Uterus (tissue), 4 donors: ENCODE measurements at places on chromosomes 4 and X. TPM values are rescaled to one million over a fixed set of nuclear protein-coding genes. Genes with fewer than 3 reads are reported as not detected.

The SH3RF1 gene
- total RNA-seq = 41.2 TPM

The BEX5 gene
- total RNA-seq = 3.8 TPM

DNA sequence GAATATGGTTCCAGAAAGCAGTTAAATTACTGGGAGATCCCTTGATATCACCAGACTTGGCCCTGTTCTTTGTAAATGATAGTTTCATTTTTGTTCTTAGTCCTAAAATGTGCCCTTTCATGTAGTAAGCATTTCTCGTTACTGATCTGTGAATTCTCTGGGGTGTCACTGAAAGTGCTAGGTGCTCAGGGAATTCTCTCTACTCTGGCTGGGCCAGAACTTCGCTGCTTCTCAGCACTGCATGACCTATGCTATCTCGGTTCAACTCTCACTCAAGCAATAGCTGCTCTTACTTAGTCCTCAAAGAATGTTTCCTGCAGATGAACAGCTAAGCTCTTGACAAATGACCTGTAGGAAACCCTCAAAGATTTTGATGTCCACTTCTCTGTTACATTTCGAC lies 1144.3 kb downstream of the ADGRL3 start:
- no peaks in the 10 kb centered on the region for H3K36me3 ChIP-seq
- H3K4me3 ChIP-seq = no peak overlapping the region
- H3K4me1 ChIP-seq = no peaks in the 10 kb centered on the region
- H3K27me3 ChIP-seq = no peaks in the 10 kb centered on the region
- no peak for DNase-seq

GRCh38 chr4:150906987-150907633 lies 108.0 kb downstream of the LRBA start:
- no peak overlapping the region for H3K4me3 ChIP-seq
- H3K36me3 ChIP-seq = no peaks in the 10 kb centered on the region
- no peak overlapping the region for H3K27ac ChIP-seq

DNA sequence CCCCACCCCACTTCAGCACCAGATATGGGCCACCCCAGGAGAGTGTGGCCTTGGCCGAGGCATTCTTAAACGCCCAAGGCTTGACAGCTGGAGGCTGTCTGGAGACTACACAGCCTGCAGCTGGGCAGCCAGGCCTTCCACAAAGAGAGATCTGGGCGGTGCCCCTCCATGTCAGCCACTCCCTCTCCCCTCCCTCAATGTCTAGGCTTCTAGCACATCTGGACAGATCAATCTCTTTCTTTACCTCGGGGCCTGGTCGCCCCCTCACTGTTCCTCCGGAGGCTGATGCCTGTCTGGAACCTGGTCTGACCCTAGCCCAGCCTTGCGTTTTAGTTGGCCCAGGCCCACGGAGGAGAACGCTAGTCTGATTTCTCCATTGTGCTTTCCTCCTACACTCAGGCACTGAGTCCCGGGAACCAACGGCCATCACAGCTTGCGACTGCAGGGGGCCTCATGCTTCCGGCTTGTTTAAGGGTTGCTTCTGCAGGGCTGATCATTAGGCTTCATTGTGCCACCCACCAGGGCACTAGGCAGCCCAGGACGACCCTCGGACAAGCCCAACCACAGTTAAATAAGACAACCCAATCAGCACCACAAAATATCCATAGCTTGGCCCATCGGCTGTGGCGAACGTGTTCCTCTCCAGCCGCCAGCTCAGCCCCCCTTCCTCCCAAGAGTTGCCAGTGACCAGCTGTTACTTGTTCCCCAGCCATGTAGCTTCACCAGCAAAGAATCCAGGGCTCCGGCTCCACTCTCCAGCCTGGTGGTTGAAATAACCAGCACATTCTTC lies 200.6 kb downstream of the BCOR start:
- H3K36me3 ChIP-seq = no peaks in the 10 kb centered on the region
- H3K4me3 ChIP-seq = no peak overlapping the region
- H3K4me1 ChIP-seq = no peaks in the 10 kb centered on the region
- no peak overlapping the region for H3K27ac ChIP-seq
- H3K27me3 ChIP-seq = no peaks in the 10 kb centered on the region
- DNase-seq = peak; percentile 28

DNA sequence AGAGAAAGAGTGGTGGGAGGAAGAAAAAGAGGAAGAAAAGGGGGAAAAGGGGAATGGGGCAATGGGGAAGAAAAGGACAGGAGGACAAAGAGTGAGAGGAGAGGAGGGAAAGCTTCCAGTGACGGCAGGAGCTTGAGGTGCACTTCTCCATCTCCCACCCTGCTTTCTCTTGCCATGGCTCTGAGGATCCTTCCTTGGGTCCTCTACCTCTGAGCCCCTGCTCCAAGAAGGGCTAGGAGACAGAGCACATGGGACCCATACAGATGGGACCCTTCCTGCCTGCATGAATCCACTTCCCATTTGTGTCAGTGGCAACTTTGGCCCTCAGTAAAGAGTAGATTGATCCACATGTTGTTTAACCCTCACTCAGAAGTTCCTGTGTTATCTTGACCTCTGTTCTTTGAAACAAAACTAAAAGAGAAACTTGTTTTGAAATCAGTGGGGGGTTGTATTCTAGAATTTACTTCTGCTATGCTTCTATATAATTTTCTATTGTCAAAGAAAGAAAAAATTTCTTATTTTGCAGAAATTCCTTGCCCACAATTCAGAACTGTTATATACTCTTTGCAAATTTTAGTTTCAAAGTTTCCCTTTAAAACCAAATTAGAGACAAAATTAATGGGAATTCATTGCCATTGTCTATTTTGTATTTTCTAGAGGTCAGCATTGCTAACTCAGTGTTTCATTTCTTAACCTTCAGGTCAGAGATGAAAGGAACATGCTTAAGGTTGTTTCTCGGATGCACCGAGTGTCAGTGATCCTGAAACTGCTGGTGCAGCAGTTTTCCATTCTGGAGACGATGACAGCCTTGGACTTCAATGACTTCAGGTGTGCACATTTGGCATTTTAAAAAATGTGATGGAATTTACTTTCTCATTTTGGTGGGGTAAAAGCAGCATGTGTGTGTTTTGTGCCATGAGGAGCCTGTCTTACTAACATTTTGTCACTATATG lies 5.0 kb downstream of the TDO2 start:
- no peaks in the 10 kb centered on the region for H3K36me3 ChIP-seq
- DNase-seq = no peak
- no peaks in the 10 kb centered on the region for H3K27me3 ChIP-seq
- no peak overlapping the region for H3K27ac ChIP-seq
- H3K4me1 ChIP-seq = no peaks in the 10 kb centered on the region
- H3K4me3 ChIP-seq = no peak overlapping the region

The LINC00632 gene
- total RNA-seq = 228 TPM

DNA sequence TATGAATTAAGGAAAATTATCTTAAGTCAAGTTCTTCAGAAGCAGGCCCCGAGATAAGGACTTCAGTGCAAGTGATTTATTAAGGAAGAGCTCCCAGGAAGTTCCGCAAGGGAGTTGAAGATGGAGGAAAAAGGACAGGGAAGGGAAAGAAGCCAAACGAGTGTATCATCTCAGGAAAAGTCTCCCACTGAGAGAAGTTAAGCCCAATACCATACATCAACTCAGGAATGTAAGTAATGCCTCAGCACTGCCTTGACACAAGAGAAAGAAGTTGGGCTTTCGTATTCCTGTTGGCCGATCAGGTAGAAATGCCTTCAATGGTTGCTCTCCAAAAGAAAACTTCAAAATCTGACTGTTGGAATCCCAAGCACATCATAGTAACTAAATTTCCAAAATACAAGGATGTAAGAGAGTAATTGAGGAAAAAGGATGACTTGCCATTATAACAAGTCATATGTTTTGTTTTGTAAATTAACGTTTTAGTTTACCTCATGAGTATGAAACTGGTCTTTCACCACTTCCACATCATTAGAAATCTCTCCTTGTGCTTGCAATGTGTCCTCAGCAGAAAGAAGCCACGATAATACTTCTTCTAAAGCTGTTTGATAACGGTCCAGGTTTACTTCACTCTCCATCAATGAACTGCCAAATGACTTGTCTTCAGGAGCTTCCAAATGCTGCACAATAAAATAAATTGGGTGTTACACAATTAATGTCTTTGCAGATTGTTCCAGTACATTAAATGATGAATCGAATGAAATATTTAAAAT lies 566.7 kb downstream of the DMD start:
- no peak overlapping the region for H3K27ac ChIP-seq
- no peak for DNase-seq
- no peaks in the 10 kb centered on the region for H3K36me3 ChIP-seq
- H3K4me1 ChIP-seq = no peaks in the 10 kb centered on the region
- no peak overlapping the region for H3K4me3 ChIP-seq

DNA sequence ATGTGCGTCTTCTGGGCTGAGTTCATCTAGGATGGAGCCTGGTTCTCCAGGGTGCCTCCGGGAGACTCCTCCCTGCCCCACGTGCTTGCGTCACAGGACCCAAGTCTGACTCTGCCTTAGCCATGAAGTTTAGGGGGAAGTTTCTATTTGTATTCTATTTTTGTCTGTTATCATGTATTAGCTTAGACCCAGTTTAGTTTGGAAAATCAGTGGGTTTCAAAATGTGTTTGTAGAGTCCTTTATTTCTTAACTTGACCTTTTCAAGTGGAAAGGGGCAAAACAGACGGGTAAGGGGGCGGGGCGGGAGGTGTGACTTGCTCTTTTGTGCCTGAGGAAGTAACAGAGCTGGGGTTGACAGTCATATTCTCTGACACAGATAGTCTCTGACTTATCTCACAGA lies 86.0 kb downstream of the HTT start:
- DNase-seq = no peak
- no peak overlapping the region for H3K4me3 ChIP-seq
- no peak overlapping the region for H3K27ac ChIP-seq
- no peaks in the 10 kb centered on the region for H3K36me3 ChIP-seq

The COX7B2 gene
- total RNA-seq = not detected

DNA sequence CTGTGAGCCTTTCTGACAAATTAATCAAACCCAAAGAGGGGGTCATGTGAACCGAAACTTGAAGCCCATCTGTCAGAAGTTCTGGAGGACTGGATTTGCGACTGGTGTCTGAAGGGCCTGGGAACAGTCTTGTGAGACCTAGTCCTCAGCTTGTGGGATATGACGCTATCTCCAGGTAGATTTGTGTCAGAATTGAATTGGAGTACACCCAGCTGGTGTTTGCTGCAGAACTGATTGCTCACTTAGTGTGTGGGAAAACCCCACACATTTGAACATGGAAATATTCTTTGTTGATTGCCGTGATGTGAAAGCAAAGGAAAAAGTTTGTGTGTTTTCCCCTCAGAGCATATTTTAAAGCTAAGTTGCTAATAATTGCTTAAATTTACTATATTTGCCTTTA lies 30.3 kb upstream of the TMSB15B start:
- H3K4me1 ChIP-seq = no peaks in the 10 kb centered on the region
- no peak overlapping the region for H3K27ac ChIP-seq
- H3K27me3 ChIP-seq = no peaks in the 10 kb centered on the region

DNA sequence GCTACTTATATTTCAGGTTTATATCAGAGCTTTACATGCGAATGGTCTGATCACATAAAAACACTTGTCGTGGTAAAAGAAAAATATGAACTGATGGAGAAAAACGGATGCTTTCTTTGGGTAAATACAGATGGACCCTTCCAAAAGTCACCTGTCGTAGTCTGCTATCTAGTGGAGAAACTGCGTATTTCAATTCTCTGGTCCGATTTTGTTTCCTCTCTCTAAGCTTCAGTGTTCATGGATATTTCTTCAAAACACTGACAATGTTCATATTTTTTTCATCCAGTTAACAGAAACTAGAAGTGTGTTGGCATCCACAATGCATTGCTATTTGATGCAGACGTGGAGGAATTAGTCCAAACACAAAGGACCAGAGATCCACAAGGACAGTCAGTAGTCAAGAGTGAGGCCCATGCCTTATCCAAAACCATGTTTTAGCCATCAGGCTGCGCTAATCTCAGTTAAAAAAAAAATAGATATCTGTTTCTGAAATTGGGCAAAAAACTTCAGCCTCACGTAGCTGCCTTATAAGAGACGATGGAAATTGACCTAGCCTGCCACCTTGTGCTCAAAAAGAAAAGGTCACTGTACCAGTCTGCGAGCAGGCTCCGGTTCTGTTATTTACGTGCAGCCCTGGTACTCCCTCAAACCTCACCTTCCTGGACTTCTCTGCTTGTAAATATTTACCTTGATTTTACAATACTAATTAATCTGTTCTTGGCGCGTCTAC lies 16.0 kb downstream of the MEPE start:
- no peaks in the 10 kb centered on the region for H3K4me1 ChIP-seq
- H3K36me3 ChIP-seq = no peaks in the 10 kb centered on the region
- no peaks in the 10 kb centered on the region for H3K27me3 ChIP-seq
- peak overlapping the region; percentile 17 for H3K4me3 ChIP-seq

The SORBS2 gene
- total RNA-seq = 118 TPM

GRCh38 chr4:68871809-68872642 lies 56.2 kb downstream of the UGT2B10 start:
- H3K4me3 ChIP-seq = no peak overlapping the region
- no peak for DNase-seq
- H3K27ac ChIP-seq = no peak overlapping the region
- H3K4me1 ChIP-seq = no peaks in the 10 kb centered on the region
- H3K36me3 ChIP-seq = no peaks in the 10 kb centered on the region

The HAND2 gene
- total RNA-seq = 20.3 TPM

DNA sequence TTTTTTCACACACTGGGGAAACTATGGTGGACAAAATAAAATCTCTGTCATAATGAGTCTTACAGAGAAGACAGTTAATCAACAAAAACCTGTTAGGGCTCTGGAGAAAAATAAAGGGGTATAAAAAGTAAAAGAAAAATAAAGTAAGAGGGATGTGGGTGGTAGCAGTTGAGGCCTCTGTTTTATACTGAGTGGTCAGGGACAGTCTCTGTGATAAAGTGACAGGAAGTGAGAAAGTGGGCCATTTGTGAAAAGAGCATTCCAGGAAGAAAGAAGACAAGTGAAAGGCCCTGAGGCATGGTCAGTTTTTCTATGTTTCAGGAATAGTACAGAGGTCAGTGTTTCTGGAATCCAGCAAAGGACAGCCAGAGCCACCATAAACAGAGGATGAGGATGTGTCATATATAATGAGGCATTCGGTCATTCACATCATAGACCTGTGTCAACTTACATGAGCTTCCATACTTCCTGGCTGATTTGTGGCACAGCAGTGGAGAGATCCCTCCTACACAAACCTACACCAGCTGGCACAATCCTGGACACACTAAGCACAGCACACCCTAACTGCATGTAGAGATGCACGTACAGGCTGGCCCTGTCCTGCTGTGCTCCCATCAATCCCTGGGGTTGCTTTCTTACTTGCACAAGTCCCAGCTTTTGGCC lies 64.4 kb upstream of the NAP1L5 start:
- no peak overlapping the region for H3K27ac ChIP-seq
- H3K4me3 ChIP-seq = no peak overlapping the region
- H3K27me3 ChIP-seq = no peaks in the 10 kb centered on the region

The SPATA4 gene
- not detected for total RNA-seq

DNA sequence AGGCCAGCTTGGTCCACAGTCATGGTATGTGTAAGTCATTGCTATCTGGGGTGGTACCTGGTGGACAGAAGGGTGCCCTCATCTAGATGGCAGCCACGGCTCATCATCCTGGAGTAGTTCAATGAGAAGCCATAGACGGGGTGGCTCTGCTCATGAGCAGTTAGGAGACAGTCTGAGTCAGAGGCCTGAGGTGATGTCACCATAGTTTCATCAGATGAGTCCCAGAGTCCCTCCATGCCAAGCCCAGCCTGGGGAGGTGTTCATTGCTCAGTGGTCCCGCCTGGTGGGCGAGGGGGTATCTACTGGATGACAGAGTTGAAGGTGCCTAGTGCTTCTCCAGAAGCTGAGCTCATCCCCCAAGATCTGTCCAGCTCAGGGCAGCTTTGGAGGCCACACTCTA lies 49.8 kb downstream of the DLG3 start:
- no peak overlapping the region for H3K27ac ChIP-seq
- H3K4me1 ChIP-seq = no peaks in the 10 kb centered on the region
- H3K27me3 ChIP-seq = no peaks in the 10 kb centered on the region
- H3K4me3 ChIP-seq = no peak overlapping the region

GRCh38 chrX:44904542-44905115 lies 31.6 kb downstream of the KDM6A start:
- H3K27ac ChIP-seq = no peak overlapping the region
- no peaks in the 10 kb centered on the region for H3K36me3 ChIP-seq
- no peaks in the 10 kb centered on the region for H3K27me3 ChIP-seq
- H3K4me3 ChIP-seq = no peak overlapping the region
- no peak for DNase-seq
- no peaks in the 10 kb centered on the region for H3K4me1 ChIP-seq
